ENCODE measurements at places on chromosomes 1 and 21.

- DNase-seq, result no peak
Observed at GRCh38 chr1:55212349-55213150, 2.6 kb downstream of the USP24 start.

DNA sequence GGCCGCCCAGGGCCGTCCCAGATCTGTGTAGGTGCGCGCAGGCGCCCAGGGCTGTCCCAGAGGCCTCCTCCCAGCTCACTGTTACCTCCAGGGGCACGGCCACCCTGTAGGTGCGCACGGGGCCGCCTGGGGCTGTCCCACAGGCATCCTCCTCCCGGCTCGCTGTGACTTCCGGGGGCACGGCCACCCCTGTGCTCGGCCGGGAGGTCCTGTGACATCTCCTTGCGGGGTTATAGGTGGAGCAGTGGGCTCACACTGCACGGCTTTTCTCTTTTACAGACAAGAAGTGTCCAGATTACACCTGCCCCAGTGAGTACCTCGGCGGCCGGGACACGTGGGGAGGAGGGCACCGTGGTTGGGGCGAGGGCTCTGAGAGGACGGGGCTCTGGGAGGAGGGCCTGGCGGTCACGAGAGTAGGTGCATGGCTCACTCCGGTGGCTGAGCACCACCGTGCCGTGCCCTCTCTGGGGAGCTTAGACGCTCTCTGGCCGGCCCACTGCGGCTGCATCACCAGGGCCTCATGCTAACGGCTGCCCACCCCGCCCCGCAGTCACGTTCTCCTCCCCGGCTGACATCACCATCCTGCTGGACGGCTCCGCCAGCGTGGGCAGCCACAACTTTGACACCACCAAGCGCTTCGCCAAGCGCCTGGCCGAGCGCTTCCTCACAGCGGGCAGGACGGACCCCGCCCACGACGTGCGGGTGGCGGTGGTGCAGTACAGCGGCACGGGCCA, 21.4 kb downstream of the COL6A1 start:
- DNase-seq, result no peak

DNA sequence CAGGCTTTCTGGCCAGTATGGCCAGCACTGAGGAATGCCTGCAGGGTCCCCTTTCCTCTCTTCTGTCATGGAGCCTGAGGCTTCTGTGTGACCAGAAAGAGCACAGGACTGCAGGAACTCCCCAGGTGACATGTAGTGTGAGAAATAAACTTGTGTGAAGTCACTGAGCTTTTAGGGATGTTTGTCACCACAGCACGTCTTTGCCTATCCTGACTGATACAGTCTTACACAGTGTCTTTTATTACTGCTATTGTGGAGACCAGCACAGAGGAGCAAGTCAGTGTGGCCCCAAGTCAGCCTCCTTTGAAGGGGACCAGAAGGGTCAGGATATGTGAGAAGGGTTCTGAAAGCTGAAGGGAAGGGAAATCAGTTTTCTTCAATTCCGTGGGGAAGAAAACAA, 102.5 kb downstream of the LAMC2 start:
- no peak for DNase-seq

GRCh38 chr1:217661407-217661806, 30.3 kb downstream of the SPATA17 start:
- no peak for DNase-seq
